ENCODE measurements at places on chromosomes 13 and 19. TPM values are rescaled to one million over a fixed set of nuclear protein-coding genes. Genes with fewer than 3 reads are reported as not detected.

The TTC9B gene
- not detected for total RNA-seq

The SHISA7 gene
- total RNA-seq, result not detected

The MUC16 gene
- total RNA-seq, result 2.1 TPM

The KEAP1 gene
- 127 TPM for total RNA-seq

DNA sequence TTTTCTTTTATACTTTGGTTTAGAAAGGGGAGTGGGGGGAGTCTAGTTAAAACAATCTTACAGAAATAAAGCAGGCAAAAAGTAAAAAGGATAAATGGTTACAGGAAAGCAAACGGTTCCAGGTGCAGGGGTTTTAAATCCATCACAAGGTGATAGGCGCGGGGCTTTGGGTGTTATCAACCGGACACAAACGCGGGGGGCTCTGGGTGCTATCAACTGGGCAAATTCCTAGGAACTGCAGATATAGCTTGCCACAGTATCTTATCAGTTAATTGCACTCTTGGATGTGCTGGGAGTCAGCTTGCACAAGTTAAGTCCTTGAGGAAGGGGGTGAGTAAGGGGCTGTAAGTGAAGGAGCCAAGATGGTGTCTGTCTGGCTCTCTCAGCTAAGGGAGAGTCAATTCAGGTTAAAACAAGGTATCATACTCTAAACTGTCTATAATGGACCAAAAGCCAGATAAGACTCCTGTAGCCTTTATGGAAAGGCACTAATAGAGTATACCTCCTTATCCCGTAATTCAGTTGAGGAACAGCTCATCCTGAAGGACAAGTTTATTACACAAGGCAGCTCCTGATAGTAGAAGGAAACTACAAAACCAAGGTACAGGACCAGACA, 32.6 kb upstream of the ZSCAN5A start:
- no peak for DNase-seq

The SYCN gene
- total RNA-seq, result not detected

The MCF2L gene
- total RNA-seq, result 88.4 TPM

- no peak for DNase-seq
These were observed 610.2 kb downstream of the SLITRK1 start for GRCh38 chr13:83272076-83272475.
